ENCODE measurements at places on chromosomes 1 and 21.

GRCh38 chr21:30613836-30614235 is at the start of gene KRTAP6-1:
TSS of gene KRTAP6-1 (minus strand) at chr21:30613930. CDS start at chr21:30613904, 26 bp downstream.
- DNase-seq = no peak

- DNase-seq = no peak
These were observed 568.4 kb upstream of the CAMK1G start for GRCh38 chr1:209015092-209015491.

- DNase-seq = no peak
These were observed 71.4 kb downstream of the USP1 start for GRCh38 chr1:62508187-62508758.

DNA sequence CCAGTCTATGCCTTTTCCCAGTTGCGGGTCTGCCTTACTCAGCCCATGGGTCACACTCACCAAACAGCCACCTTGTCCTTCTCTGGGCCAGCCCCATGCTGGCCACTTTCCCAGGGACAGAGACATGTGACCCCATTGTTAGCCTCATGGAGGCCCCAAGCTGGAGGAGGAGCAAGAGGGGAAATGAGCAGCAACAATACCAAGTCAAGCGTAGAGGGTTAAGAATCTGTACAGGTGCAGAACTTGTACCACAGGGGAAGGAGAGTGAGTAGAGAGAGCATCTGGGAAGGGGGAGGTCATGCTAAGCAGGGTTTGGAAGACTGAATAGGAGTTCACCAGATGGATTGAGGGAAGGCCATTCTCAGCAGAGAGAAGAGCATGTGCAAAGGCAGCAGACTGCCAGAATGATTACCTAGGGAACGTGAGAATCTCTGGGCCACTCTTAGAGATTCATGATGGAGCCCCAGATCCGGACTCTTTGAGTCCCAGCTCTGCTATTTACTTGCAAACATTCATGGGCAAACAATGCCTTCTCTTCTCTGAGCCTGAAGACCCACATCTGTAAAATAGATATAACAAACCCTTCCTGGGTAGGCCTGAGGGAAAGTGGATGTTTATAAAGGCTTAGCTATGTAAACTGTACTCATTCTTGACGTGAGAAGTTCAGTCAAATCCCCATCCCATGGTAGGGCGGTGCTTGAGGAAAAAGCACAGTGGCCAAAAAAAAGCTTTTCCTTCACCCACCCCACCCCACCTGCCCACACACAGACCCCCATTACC is 2.8 kb upstream of the SLC2A1 start:
- no peak for DNase-seq

GRCh38 chr1:182442333-182442732 is 7.6 kb upstream of the RGSL1 start:
- DNase-seq = no peak

Data from activated T-helper 1 cell treated with Interleukin-2 at 50 U/mL for 16 hours (primary cell).